ENCODE measurements at places on chromosomes 3 and 15.

DNA sequence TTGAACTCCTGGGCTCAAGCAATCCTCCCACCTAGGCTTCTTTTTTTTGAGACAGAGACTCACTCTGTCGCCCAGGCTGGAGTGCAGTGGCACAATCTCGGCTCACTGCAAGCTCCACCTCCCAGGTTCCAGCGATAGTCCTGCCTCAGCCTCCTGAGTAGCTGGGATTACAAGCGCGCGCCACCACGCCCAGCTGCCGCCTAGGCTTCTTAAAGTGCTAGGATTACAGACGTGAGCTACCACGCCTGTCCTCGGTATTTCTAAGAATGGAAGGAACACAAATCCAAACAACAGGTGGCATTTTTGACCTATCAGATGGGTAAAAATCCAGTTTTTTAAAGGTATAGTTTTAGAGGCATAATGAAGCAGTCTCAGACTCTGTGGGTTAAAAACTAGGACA lies 113.8 kb downstream of the ANP32A start:
- DNase-seq: no peak

DNA sequence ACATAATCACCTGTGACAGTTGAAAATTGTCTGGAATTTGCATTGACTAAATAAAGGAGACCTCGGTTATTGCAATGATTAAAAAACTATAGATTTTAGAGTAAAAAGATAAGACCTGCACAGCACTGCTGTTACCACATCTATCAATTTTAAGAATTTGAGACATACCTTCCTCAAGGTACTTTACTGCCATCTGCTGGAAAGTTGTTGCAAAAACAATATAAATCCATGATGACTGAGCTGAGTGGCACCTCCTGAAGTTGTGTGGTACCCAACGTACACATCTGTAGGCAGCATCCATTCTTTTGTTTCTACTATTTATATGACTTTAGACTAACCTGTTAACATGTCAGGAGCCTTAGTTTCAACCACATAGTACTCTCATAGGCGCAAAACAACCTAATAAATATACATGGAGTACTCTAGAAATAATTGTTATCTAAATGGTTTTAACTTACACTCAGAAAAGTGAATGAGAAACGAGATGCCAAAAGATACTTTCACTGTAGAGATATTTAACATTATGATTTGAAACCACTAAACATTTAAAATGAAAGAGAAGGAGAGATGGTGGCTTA lies 106.7 kb downstream of the GHSR start:
- DNase-seq: no peak

- no peak for DNase-seq
These were observed 12.1 kb downstream of the GK5 start for GRCh38 chr3:142213298-142213697.

DNA sequence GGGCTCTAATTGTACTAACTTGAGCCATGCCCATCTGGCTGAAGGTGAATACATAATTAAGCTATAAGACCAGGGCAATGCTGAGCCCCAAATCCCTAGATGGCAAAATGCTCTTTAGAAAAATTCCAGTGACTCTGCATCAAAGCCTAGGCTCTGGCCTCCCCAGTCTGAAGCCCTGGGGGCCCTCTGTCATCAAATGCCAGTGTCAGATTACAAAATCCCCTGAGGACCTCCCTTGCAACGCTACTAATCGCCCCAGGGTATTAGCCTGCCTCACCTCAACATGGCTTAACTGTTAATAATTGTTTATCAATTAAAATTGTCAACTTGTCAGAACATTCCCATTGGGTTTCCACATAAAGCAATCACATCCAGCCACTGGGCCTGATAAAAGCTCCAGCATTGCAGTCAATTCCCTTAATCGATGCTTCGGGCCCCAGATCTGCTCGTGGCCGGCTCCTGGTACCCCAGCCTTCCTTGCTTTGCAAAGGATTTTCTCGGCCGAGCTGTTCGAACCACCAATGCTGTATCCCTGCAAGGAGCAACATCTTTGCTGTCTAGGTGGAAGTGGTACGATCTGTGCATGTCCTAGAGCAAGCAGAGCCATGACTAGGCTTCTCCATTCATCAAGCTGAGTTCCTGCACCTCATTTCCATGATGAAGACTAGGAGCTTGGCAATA lies 151.7 kb downstream of the MEGF11 start:
- no peak for DNase-seq

GRCh38 chr3:70980646-70981170 lies 602.8 kb downstream of the FOXP1 start:
- DNase-seq: no peak

DNA sequence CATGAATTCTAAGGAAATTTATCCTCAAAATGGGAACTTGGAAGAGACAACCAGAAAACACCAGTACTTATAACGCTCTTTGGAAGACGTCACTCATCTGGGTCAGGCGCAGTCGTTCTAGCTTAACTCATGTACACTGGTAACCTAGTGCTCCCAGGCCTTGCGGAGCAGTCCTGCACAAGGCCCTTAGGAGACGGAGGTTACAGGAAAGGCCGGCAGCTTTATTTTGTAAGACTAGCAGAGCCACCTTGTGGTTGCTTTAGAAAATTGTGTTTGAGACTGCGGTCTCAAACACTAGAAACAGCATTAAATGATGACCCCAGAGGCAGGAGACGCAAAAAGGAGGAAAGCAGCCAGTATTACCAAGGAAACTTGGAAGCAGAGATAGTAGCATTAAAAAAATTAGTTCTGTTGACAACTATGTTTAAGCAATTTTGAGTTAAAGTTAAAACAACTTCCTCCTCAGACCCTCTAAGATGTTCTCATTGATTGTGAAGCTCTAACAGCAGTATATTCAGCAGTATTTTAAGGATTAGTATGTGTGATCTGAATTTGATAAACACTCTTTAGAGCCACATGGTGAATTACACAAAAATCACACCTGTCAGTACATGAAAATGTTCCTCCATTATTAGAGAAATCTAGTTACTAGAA lies 141.9 kb upstream of the C2CD4B start:
- DNase-seq: no peak

DNA sequence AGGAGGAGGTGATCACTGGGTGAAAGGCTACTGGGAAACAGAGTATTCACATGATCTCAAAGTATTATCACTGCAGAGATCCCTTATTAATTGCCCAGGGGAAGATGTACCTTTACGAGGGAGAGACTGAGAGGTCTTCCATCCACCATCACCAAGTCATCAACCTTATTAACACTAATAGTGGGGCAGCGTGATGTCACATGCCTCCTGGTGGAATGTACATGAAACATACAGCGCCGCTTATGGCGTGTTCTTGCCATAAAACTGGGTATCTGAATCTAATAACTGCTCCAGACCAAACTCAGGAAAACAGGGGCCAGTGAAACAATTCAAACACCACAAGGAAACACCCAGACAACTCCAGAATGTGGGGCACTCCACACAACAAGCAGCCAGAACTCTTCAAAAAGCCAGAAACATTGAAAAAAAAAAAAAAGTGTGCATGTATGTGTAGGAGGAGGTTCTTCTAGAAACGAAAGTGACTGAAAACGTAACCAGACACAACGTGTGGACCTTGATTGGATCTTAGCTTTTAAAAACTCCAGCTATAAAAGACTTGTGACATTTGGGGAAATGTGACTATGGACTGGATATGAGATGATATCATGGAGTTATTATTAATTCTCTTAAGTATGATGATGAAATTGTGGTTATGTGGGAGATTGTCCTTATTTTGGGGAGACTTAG lies 4.6 kb downstream of the STIMATE start:
- no peak for DNase-seq

- DNase-seq: no peak
These were observed 7.9 kb downstream of the CCDC71 start for GRCh38 chr3:49158103-49158709.

DNA sequence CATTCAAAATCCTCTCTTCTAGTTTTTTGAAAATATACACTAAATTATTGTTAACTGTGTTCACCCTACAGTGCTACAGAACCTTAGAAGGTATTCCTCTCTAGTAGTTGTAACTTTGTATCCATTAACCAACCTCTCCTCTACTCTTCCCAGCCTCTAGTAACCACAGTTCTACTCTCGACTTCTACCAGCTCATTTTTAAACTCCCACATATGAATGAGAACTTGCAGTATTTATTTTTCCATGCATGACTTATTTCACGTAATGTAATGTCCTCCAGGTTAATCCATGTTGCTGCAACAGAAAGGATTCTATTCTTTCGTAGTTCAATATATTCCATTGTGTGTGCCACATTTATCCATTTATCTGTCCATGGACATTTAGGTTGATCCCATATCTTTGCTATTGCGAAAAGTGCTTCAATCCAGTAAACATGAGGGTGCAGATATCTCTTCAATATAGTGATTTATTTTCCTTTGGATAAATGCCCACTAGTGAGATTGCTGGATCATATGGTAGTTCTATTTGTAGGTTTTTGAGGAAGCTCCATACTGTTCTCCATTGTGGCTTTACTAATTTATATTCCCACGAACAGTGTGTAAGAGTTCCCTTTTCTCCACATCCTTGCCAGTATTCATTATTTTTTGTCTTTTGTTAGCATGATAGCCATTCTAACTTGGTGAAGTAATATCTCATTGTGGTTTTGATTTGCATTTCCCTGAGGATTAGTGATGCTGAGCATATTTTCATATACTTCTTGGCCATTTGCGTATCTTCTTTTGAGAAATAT lies 113.7 kb upstream of the SMAD3 start:
- no peak for DNase-seq

- DNase-seq: no peak
These were observed 34.0 kb downstream of the MYRIP start for GRCh38 chr3:39843440-39843839.

DNA sequence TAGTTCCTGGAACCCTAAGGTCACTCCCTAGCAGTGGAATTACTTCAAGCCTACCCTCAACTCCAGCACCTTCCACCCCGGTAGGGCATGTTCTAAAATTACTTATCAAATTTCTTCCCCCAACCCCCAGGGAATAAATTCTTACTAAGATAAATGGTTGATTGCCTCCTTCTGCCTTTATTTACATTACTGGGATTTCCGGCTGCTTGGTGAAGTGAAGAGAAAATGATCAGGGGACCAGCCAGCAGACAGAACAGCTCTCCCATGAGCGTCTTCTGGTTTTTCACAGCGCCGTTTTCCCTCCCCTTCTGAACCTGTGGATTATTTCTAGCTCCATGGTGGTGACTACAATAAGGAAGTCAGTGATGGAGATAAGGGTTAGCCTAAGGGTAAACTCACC lies 521.5 kb upstream of the PPP2R3A start:
- DNase-seq: no peak

GRCh38 chr15:100944244-100944895 lies 25.2 kb downstream of the LRRK1 start:
- DNase-seq: no peak

GRCh38 chr15:82531496-82532382 lies 8.5 kb downstream of the RPS17 start:
- DNase-seq: no peak

GRCh38 chr3:184354121-184354728 lies 7.2 kb downstream of the CLCN2 start:
- DNase-seq: peak; percentile 87

- no peak for DNase-seq
These were observed 183.8 kb upstream of the THBS1 start for GRCh38 chr15:39396979-39397615.

DNA sequence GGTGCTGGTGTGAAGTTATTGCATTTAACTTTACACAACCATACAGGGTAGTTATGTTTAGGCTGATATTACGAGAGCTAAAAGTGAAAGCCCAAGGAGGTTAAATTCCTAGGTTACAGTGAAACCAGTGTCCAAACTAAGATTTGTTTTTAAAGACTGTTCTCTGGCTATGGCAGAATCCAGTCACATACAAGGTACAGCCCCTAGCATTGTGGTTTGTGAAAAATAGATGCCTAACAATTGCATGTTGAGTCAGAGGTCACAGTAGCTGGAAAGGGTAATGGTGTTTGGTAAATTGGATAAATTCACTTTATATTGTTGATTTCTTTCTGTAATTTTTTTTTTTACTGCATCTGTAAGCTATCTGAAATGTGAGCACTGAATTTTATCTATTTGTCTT lies 614.6 kb upstream of the TBL1XR1 start:
- no peak for DNase-seq

- DNase-seq: no peak
These were observed 6.5 kb upstream of the COL7A1 start for GRCh38 chr3:48601622-48601994.

- DNase-seq: no peak
These were observed 612.0 kb downstream of the CADM2 start for GRCh38 chr3:85570819-85571218.

DNA sequence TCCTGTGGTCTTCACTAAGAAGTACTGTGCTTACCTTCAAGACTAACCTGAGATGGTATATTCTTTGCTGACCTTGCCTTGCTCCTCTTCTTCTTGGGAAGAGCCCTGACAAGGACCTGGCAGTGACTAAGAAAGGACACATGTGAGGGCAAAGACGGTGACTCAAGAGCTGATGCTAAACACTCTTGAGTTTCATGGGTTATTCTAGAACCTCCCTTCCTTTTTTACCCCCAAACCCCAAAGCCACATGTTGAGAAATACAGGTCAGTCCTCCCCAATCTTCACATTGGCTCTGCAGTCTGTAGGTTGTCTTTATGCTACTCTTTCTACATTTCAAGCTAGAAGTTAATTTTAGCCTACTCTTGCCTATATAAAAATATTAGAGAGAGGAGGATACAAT lies 200.6 kb downstream of the SEMA6D start:
- DNase-seq: no peak

GRCh38 chr3:196641333-196642054 lies 2.0 kb downstream of the NRROS start:
- DNase-seq: no peak

GRCh38 chr3:170529346-170529745 lies 56.5 kb downstream of the SLC7A14 start:
- DNase-seq: no peak

DNA sequence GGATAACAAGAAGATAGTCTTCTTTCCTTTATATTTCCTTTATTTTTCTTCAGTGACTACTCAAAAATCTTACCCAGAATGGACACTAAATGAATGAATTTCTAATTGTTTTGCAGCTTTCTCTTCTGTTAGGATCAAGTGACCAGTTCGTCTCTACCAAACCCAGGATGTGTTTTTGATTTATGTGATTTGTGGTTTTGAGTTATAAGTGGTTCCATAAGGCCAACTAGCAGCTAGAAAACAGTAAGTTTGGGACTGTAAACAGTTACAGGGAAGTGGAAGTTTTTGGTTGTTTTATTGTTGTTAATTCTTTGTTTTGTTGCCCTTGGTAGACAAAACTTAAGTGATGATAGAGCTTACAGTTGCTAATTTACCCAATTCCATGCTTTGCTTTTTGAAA lies 456.5 kb downstream of the IL5RA start:
- DNase-seq: no peak

GRCh38 chr3:99504258-99504657 lies 134.1 kb upstream of the COL8A1 start:
- DNase-seq: no peak

- DNase-seq: no peak
These were observed 271.9 kb upstream of the GADL1 start for GRCh38 chr3:31166249-31166885.

DNA sequence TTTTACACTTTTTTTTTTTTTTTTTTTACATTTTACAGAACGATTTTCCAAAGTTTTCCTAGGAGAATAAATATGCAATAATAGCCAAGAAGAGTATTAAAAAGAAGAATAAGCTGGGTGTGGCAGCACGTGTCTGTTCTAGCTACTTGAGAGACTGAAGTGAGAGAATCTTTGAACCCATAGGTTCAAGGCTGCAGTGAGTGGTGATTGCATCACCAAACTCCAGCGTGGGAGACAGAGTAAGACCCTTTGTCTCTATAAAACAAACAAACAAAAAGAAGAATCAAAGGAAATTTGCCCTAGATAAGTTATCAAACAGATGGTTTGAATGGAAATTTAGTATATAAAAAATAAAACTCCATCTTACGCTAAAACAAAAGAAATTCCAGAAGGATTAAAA lies 13.3 kb downstream of the XRN1 start:
- DNase-seq: no peak
